Suppressor macrophage (primary cell): ENCODE measurements at places on chromosomes 5 and 9.
A peak's percentile ranks its signal among the peaks of the same experiment; 100 is the strongest.

GRCh38 chr5:78573318-78573717, 75.3 kb downstream of the LHFPL2 start:
- DNase-seq: no peak

DNA sequence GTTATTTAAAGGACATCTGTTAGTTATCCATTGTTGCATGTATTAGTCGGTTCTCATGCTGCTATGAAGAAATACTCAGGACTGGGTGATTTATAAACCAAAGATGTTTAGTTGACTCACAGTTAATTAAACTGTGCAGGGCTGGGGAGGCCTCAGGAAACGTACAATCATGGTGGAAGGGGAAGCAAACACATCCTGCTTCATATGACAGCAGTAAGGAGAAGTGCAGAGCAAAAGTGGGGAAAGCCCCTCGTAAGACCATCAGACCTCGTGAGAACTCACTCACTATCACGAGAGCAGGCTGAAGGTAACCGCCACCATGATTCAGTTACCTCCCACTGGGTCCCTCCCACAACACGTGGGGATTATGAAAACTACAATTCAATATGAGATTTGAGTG, 2064.1 kb downstream of the MAT2B start:
- DNase-seq: no peak

DNA sequence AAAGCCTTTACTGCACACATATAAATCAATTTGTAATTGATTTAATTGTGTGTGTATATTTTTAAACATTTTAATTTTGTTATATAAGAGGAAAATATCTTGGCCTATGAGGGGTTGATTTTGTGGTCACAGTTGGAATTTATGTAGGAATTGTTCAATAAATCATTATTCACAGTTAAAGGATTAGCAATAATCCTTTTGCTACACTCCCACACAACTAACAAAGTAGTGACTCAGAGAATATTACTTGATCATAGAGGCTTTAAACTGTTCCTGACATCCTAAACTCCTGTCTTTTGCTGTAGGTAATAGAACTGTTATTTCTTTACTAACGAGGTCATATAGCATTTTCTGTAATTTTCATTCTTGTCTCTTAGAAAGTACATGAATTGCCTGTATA, 95.5 kb downstream of the ZCCHC7 start:
- no peak for DNase-seq

DNA sequence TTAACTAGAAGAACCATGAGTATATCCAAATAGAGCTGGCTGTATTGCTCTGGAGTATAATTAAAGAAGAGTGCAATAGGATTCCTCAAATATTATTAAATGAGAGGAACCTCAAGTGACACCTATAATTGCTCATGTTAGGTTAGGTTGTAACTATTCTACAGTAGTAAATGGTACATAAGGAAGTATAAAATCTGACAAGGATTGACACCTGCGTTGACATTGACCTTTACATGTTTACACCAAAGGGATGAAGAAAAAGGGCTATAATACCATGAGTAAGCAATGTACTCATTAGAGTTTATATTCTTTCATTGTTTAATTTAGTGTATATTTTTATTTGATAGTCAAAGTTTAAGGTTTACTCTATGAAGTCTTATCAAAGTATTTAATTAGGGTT, 48.9 kb downstream of the SLC12A2 start:
- no peak for DNase-seq

DNA sequence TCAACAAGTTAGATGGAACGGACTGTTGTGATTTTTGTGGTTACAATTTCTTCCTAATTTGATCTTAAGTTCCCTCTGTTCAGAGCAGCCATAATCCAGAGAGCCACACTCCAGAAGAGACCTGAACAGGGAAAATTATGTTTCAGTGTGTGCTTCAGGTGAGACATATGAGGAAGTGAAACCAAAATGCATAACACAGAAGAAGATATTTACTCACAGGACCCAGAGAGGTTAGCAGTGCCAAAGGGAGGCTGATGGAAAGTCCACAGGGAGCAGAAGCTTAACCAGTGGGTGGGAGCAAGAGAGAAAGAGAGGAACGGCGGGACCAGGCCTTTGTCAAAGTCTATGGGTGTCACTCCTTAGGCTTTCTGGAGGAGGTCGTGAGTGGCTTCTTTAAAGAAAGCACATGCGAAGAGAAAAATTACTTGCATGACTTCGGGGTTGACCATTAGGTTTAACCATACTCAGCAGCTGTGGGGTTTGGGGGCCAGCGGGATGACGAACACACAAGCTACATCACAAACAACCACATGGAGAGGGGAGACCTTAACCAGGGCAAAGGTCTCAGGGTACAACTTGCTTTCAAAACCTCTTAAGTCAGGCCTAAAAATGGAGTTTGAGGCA, 141.4 kb downstream of the MED10 start:
- DNase-seq: no peak

DNA sequence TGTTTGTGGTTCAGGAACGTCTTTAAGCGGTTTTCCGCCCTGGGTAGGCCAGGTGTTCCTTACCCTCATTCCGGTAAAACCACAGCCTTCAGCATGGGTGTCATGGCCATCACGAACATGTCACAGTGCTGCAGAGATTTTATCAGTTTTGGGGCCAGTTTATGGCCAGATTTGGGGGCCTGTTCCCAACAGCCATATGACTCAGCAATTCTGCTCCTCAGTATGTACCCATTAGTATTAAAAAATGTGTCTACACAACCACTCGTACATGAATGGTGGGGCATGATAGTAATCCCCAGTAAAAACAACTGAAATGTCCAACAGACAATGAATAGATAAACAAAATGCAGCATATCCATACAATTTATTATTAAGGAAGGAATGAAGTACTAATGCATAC, 51.9 kb upstream of the TTC23L start:
- no peak for DNase-seq

GRCh38 chr5:75037106-75037505, 15.3 kb downstream of the GCNT4 start:
- DNase-seq: peak; percentile 83

GRCh38 chr9:35051069-35051967, 21.1 kb downstream of the VCP start:
- peak; percentile 59 for DNase-seq

DNA sequence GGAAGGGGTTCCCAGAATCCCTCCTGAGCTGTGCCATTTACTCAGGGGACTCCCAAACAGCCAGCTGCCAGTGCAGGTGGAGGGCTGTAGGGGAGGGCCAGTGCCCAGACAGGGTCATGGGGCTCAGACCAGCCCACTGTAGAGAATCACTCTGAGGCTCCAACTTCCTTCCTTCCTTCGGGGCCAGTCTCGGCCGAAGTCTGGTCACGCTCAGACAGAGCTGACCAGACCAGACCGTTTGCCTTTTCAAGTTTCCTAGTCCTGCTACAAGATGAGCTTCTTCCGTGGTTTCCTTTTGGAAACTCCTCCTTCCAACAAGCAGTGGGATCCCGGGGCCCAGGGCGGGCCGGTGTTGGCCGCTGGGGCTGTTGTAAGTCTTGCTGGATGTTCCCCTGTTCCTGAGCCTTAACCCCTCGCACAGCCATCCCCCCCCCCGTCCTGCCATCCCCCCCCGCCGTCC, 52.6 kb downstream of the SAR1B start:
- DNase-seq: no peak

GRCh38 chr5:81208904-81209303, 24.2 kb upstream of the CKMT2 start:
- no peak for DNase-seq

GRCh38 chr9:81653240-81653639, 36.1 kb downstream of the TLE1 start:
- DNase-seq: no peak

GRCh38 chr5:96627792-96628398, 34.3 kb upstream of the CAST start:
- no peak for DNase-seq

GRCh38 chr5:170560938-170561337, 57.1 kb downstream of the KCNIP1 start:
- DNase-seq: no peak

DNA sequence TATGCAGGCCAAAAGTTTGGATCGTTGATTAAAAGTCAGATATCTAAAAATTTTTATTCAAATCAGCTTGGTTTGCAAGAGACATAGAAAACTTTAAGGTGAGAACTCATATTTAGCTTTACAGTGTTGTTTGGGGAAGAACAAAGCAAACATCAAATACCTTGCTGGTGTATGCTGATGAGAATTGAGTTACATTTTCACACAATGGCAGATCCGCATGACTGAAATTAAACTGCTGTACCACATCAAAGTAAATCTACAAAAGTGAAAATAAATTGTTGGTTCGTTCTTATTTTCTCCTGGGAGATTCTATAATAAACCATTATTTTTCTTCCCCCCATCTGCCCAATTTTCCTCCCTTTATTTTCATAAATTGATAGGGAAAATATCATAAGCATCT, 198.2 kb upstream of the PCSK5 start:
- DNase-seq: no peak

- DNase-seq: no peak
These were observed 79.0 kb downstream of the SPRY4 start for GRCh38 chr5:142245786-142246185.

GRCh38 chr9:130265431-130266235, at the start of gene HMCN2:
HMCN2 (plus strand) TSS chr9:130265760; CDS start chr9:130265879, 119 bp downstream.
- peak; percentile 12 for DNase-seq
